ENCODE measurements at places on chromosomes 2 and 18.

GRCh38 chr2:53450923-53451322 lies 316.7 kb upstream of the CHAC2 start:
- DNase-seq: no peak

GRCh38 chr2:205783872-205784499 lies 101.7 kb downstream of the NRP2 start:
- DNase-seq: no peak

- no peak for DNase-seq
Observed at GRCh38 chr2:179107737-179108136, 57.8 kb upstream of the CCDC141 start.

DNA sequence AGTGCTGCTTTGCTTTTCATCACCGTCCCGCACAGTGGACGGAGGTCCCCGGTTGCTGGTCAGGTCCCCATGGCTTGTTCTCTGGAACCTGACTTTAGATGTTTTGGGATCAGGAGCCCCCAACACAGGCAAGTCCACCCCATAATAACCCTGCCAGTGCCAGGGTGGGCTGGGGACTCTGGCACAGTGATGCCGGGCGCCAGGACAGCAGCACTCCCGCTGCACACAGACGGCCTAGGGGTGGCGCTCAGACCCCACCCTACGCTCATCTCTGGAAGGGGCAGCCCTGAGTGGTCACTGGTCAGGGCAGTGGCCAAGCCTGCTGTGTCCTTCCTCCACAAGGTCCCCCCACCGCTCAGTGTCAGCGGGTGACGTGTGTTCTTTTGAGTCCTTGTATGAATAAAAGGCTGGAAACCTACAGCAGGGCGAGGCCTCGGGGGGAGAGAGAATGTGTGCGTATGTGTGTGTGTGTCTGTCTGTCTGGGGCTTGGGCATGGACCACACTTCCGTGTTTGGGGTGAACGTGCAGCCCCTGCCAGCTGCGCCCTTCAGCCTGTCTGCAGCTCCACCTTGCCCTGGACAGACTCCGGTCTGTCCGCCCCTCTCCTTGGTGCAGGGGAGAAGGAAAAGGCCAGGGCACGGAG lies 32.3 kb downstream of the GPC1 start:
- DNase-seq: no peak

DNA sequence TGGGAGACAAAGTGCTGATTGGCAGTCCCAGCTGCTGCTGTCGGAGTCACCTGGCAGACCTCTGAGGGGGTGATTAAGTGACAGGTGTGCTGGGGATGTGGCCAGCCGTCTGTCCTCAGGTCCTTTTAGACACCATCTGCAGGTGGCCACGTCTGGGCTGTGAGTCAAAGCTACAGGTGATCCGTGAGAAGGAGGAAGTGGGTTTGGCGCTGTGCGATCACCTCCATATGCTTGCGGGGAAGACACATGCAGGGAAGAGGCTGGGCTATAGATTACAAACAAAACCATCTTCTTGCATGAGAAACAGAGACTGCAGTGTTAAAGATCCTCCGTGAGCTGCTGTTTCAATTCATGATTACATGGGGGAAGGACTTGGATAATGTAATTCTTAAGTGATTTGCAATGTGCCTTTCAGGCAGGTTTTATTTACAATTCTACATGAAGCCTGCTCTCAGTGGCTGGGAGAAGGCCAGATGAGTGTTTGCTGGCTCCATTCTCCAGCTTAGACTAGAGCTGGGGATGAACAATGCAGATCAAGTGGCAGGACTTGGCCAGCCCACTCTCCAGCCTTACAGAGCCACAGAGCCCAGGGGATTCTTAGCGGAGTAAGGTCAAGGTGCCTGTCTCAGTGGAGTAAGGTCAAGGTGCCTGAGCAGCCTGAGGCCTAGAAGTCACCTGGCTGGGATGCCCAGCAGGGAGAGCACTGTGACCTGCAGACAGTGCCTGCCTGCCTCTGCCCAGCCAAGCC lies 87.8 kb downstream of the LYPD1 start:
- DNase-seq: no peak

DNA sequence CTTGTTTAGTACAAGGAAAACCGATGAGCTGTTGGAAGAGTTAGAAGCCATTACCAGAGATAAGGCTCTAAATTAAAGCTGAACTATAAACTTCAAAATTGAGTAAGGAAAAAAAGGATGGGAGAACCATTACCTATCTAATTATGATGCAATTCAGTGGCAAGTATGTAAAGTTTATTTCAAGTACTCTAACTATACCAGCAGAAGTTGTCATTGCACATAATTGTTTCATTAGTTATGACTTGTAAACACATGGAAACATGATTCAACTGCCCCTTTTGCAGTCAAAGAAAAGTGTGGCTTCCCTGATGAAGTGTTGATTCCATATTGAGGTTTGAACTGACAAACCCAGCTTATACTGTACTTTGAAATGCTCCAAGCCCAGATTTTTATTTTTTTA lies 324.1 kb upstream of the KCNJ3 start:
- DNase-seq: no peak

- DNase-seq: no peak
Observed at GRCh38 chr2:136582628-136583205, 182.6 kb upstream of the THSD7B start.

DNA sequence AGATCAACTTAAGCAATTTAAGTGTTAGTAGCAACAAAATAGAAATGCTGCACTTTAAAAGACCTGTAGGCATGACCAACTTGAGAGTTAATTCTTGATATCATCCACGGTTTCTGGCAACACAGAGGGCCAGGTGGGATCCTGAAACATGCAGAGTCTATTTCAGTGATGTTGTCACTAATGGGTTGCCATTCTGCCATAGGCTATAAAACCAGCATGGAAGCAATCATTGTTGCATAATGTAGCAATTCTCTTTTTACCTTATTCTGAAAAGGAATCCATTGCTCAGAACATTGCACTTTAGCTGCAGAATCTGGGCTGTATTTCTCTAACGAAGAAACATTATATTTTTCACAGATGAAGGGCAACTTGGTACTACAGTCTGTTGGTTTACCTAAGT lies 53.9 kb upstream of the CD302 start:
- no peak for DNase-seq

- DNase-seq: no peak
Observed at GRCh38 chr18:38895560-38895959, 1330.0 kb upstream of the CELF4 start.

- DNase-seq: no peak
Observed at GRCh38 chr2:177520324-177520723, 127.8 kb downstream of the AGPS start.

DNA sequence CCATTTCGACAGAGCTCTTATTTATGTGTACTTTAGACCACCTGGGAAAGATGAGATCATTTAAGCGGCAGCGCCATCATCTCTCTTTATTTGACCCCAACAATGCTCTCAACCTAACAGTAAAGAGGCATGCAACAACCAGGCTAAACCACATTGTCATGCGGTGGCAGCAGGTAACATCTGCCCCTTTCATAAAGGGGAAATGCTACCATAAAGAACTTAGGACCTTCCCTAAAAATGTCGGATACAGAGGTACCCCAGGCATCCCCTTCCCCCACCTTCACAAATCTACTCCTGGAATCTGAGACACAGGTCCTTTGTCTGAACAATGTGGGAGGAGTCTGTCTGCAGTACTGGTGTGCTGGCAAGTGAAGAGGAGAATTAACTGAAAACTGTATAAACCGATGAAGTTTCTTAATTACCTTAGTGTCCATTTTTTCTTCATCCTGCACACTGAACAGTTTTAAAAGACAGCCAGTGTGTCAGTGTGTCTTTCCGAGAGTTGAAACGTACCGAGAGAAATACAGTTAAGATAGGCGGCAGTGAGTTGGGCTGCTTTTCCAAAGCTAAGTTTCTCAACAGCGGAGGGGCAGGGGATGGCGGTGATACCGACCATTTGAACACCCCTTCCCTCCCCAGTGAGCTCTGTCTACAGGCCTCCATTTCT lies 1.9 kb downstream of the MEX3C start:
- no peak for DNase-seq

DNA sequence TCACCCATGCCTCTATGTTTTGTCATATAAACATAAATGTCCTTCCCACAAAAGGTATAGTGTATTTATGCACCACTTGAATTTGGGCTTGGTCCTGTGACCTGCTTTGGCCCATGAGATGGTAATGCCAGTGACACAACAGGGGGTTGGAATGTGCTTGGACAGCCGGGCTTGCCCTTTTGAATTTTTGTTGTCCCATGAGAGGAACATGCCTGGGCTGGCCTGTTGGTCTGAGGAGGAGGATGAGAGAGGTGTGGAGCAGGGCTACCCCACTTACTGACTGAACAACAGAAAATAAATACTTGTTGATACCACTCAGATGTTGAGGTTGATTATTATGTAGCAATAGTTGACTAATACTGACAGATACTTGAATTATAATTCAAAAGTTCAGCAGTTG lies 63.2 kb upstream of the TCF4 start:
- no peak for DNase-seq

GRCh38 chr2:74887445-74887951 lies 53.6 kb downstream of the HK2 start:
- DNase-seq: no peak

GRCh38 chr18:13447621-13448334 lies 229.2 kb downstream of the LDLRAD4 start:
- no peak for DNase-seq

- no peak for DNase-seq
Observed at GRCh38 chr2:54227798-54228197, 28.2 kb downstream of the TSPYL6 start.

- no peak for DNase-seq
Observed at GRCh38 chr2:39447266-39448168, 10.4 kb upstream of the MAP4K3 start.

DNA sequence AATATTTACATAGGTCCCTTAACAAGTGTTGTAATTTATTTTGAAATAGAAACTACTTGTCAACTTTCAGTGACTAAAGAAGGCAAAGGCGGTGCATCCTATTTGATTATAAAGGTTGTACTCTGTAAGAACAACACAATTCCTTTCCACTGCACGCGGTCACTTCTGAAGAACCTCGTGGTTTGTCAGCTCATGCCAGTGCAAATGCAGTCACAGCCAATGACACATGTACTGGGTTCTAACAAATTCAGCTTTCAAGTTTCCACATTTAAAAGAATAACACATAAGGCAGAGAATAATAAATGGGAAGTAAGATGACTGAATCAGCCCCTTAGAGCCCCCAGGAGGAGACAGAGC lies 39.7 kb downstream of the CYB5A start:
- DNase-seq: no peak

DNA sequence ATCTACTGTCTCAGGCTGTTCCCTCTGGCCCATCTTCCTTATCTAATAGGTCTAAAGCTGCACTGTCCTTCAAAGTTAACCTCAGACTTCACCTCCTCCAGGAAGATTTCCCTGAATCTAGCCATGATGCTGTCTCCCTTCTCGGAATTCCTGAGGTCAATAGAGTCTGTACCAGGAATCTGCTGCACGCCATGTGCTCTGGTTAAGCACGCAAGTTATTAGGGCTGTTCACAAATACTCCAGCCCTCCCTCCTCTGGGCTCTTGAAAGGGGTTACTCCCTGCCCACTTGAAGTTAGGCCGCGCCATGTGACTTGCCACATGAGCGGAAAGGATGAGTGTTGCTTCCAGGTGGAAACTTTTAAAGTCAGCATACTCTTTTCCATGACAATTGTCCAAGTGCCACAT lies 43.6 kb downstream of the MCFD2 start:
- DNase-seq: no peak

- no peak for DNase-seq
Observed at GRCh38 chr2:20627712-20628380, 23.1 kb downstream of the HS1BP3 start.

DNA sequence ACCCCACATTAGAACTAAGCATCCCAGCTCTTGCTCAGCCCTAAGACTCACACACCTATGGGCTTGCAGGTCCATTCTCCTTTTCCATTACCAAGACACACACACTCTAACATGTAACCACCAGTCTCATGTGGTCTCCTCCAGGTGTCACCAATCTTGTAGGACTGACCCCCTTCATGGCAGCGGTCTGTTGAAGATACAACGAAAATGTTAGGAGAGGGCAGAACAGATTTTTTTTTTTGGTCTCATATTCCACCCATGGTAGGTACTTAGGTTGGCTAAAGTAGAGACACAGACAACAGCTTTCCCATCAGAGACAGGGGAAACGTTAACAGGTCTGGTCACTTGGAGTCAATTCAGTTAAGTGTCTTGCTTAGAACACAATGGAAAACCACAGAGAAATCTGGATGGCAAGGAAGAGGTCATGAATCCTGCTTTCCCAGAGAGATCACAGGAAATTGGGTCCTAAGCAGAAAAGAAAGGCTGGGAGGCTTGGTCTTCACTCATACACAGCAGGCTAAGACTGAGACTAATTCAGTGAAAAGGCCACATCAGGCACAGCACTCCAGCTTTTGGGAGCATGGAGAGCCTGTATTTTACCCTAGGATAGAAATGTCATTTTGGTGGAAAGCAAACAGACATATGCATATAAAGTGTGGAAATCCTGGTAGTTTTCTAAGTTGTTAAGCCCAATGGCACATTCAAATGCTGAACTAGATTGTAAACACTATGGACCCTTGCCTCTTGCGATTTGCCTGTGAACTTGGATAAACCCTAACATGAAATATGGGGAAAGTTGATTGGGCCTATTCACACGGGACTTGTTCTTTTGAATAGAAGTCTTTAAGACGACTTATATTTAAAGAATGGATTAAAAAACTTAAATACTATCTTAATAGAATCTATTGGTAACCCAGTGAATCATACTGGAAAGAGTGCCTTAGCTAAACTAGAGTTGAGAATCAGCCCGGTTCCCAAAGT lies 3.8 kb downstream of the FN1 start:
- DNase-seq: no peak

DNA sequence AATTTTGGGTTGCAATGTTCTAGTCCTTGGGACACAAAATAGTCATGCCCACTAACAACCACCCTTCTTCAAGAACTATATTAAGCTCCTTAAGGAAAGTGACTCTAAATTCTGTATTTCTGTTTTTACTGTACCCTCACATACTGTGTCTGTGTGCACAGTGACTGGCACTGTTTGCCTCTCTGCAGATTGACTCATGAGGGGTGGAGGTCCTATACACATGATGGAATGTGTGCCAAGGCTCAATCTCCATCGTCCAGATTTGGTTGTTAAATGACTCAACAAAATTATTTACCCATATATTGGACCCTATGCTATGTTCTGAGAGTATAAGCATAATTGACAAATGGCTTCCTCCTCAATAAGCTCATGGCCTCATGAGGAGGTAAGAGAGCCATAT lies 126.6 kb upstream of the CWC22 start:
- no peak for DNase-seq

- DNase-seq: no peak
Observed at GRCh38 chr2:41129988-41130387, 678.1 kb upstream of the SLC8A1 start.

- no peak for DNase-seq
Observed at GRCh38 chr2:29322011-29322410, 206.8 kb downstream of the CLIP4 start.

Data from C1 segment of cervical spinal cord (tissue), 14 donors.